IMR-90 (cell line): ENCODE measurements at places on chromosomes 1 and 21.

GRCh38 chr21:46620846-46621245 lies 14.6 kb upstream of the PRMT2 start:
- H3K36me3 ChIP-seq, result no peaks in the 10 kb centered on the region
- H3K27me3 ChIP-seq, result no peaks in the 10 kb centered on the region; the same call in 1 of the 2 replicates
- H3K4me3 ChIP-seq, result no peak overlapping the region
- H3K4me1 ChIP-seq, result peaks cover 1% of the 10 kb centered on the region; the same call in 1 of the 2 replicates
- H3K27ac ChIP-seq, result no peak overlapping the region
- no peak for DNase-seq

GRCh38 chr1:96730574-96731298 lies 9.2 kb downstream of the PTBP2 start:
- no peak overlapping the region for H3K27ac ChIP-seq
- H3K4me3 ChIP-seq, result no peak overlapping the region
- peaks cover 26% of the 10 kb centered on the region for H3K36me3 ChIP-seq
- DNase-seq, result peak; percentile 18
- no peaks in the 10 kb centered on the region; the same call in 1 of the 2 replicates for H3K4me1 ChIP-seq

DNA sequence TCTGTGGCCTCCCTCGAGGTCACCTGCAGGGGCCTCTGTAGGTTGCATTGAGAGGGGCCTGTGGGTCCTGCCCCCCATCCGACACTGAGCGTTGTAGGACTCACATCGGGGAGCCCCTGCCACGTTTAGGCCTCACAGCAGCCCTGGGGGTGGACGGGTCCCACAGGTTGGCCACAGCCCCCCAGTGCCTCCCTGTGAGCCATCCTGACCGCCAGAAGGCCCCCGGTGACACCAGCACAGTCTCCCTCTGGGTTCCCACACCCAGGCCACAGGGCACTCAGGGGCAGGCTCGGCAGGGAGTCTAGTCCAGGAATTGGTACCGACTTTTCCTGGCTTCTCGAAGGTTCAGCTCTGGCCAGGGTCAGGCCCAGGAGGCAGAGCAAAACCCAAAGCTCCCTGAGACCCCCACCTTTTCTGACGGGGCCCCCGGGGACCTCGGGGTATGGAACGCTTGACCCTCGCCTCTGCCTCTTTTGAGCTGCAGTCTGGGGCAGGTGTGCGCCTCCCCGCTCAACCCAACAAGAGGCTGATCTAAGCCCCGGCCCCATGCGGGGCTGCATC lies 13.9 kb upstream of the POFUT2 start:
- no peaks in the 10 kb centered on the region for H3K36me3 ChIP-seq
- no peaks in the 10 kb centered on the region for H3K27me3 ChIP-seq
- H3K27ac ChIP-seq, result no peak overlapping the region
- no peak overlapping the region for H3K4me3 ChIP-seq

GRCh38 chr1:201507360-201507675 lies 395 bp upstream of the CSRP1 start:
- no peaks in the 10 kb centered on the region for H3K27me3 ChIP-seq
- DNase-seq, result no peak
- peak overlapping the region; percentile 92 for H3K27ac ChIP-seq
- H3K36me3 ChIP-seq, result peaks cover 5% of the 10 kb centered on the region
- peaks cover 32% of the 10 kb centered on the region for H3K4me1 ChIP-seq
- peak overlapping the region; percentile 30 for H3K4me3 ChIP-seq

DNA sequence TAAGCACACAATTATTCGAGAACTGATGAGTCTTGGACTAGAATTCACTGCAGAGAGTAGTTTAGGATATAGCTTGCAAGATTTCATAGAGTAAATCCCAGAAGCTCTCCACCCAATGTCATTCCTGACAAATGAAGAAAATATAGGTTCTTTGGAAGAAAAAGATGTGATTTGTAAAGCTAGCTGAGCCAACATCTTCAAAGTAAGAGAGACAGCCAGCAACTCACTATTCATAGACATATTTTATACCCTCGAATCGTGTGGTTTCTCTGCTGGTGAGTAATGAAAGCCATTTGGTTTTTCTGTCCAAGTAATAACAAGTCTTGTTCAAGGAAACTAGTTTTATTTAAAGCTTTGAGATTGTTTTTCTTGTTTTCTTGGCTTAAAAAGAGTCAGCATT lies 165.7 kb upstream of the SYT6 start:
- no peak overlapping the region for H3K4me3 ChIP-seq
- H3K36me3 ChIP-seq, result no peaks in the 10 kb centered on the region
- DNase-seq, result peak; percentile 69
- peaks cover 5% of the 10 kb centered on the region for H3K4me1 ChIP-seq
- H3K27ac ChIP-seq, result peak overlapping the region; percentile 13
- H3K27me3 ChIP-seq, result no peaks in the 10 kb centered on the region

DNA sequence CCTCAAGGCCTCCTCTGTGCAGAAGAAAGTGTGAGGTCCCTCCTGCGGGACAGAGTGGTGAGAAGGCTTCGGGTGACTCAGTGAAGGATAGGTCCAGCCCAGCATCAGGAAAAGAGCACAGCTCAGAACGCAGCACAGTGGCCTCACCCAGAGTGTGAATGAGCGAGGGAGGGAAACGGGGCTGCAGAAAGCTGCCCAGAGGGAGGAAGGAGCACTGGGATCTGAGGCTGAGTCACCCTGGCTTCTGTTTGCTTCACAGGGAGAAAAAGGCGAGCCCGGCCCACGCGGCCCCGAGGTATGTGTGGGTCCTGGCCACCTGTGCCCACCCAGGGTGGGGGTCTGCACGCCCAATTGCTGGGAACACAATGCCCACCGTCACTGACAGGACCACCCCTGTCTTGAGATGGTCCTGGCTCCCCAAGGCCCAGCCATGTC lies 24.3 kb downstream of the COL6A2 start:
- H3K4me3 ChIP-seq, result no peak overlapping the region
- H3K27ac ChIP-seq, result peak overlapping the region; percentile 34
- H3K4me1 ChIP-seq, result peaks cover 9% of the 10 kb centered on the region; the same call in 1 of the 2 replicates

GRCh38 chr1:29123053-29123886 lies 433 bp downstream of the TMEM200B start:
- no peaks in the 10 kb centered on the region for H3K27me3 ChIP-seq
- peak; percentile 16 for DNase-seq
- H3K4me1 ChIP-seq, result peaks cover 17% of the 10 kb centered on the region
- H3K4me3 ChIP-seq, result peak overlapping the region; percentile 54
- H3K36me3 ChIP-seq, result no peaks in the 10 kb centered on the region
- peak overlapping the region; percentile 81 for H3K27ac ChIP-seq

- peaks cover 29% of the 10 kb centered on the region for H3K36me3 ChIP-seq
- H3K27ac ChIP-seq, result no peak overlapping the region
- H3K4me1 ChIP-seq, result peaks cover 2% of the 10 kb centered on the region
- H3K4me3 ChIP-seq, result no peak overlapping the region
- H3K27me3 ChIP-seq, result no peaks in the 10 kb centered on the region; the same call in 1 of the 2 replicates
Measured at GRCh38 chr1:12296623-12297022, 66.8 kb downstream of the VPS13D start.

- H3K36me3 ChIP-seq, result peaks cover 16% of the 10 kb centered on the region
- H3K4me3 ChIP-seq, result peak overlapping the region; percentile 73
- no peaks in the 10 kb centered on the region for H3K27me3 ChIP-seq
- H3K27ac ChIP-seq, result peak overlapping the region; percentile 64
- DNase-seq, result no peak
Measured at GRCh38 chr1:20660847-20661206, 342 bp downstream of the DDOST start.

DNA sequence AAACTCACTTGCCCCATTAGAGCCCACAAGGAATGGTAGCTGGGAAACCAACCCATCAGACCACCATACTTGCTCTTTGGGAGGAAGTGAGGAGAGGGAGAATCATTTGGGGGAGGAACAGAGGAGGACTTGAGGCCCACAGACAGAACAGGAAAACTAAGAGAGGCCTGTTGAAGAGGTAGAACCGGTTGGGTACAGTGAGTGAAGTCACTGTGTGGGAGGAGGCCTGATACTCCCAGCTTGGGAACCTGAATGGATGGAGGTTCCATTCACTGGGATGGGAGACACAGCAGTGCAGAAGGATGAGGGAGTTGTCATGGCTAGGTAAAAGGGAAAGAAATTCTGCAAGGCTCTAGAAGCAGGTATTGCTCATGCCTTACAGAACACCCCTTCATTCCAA lies 63.4 kb upstream of the PSEN2 start:
- H3K27ac ChIP-seq, result no peak overlapping the region
- no peak for DNase-seq
- no peaks in the 10 kb centered on the region for H3K4me1 ChIP-seq
- H3K36me3 ChIP-seq, result no peaks in the 10 kb centered on the region

- peaks cover 33% of the 10 kb centered on the region for H3K4me1 ChIP-seq
- no peak overlapping the region for H3K4me3 ChIP-seq
- peak overlapping the region; percentile 35 for H3K27ac ChIP-seq
- DNase-seq, result peak; percentile 91
- peaks cover 36% of the 10 kb centered on the region for H3K36me3 ChIP-seq
Measured at GRCh38 chr1:159916242-159917051, 8.9 kb downstream of the TAGLN2 start.

DNA sequence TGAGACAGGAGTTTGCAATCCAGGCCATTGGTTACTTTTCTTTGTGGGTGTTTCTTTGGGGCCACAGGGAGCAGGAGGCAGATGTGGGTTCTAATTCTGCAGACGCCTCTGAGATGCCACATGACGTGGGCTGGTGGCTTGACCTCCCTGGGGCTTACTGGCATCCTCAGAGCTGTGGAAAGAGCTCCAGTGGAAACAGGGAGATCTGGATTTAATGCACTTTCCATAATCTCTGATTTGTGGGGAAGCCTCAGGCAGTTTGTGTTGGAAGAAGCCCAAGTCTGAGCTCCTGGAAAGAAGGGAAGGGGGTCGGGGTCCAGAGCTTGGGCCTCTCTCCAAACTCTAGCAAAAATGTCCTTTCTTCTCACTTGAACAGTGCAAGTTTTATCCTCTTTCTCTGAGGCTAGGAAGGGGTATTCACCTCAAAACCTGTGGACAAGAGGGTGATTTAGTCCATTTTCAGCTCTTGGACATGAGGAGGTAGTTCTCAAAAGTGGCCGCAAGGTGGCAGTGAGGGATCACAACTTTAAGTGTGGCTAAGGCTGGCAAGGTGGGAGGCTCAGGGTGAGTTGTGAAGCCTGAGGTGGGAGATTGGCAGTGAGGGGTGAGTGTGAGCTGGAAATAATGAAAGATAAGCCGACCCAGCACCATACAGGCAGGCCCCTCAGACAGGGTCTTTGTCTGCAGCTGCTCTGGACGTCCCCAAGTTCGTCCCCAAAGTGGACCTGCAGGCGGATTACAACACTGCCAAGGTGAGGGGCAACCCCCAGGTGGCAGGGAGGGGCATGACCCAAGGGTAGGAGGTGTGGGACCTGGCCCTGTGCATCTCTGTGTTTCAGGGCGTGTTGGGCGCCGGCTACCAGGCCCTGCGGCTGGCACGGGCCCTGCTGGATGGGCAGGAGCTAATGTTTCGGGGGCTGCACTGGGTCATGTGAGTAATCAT lies 9.2 kb downstream of the IKBKE start:
- peaks cover 45% of the 10 kb centered on the region for H3K36me3 ChIP-seq
- peaks cover 9% of the 10 kb centered on the region for H3K4me1 ChIP-seq
- no peaks in the 10 kb centered on the region for H3K27me3 ChIP-seq
- DNase-seq, result peak; percentile 82
- H3K4me3 ChIP-seq, result no peak overlapping the region
- no peak overlapping the region for H3K27ac ChIP-seq

- no peaks in the 10 kb centered on the region; the same call in 1 of the 2 replicates for H3K36me3 ChIP-seq
- H3K27ac ChIP-seq, result no peak overlapping the region
- H3K4me3 ChIP-seq, result no peak overlapping the region
- H3K4me1 ChIP-seq, result 0 out of 2 replicates have a peak, but pooled peaks cover 3% of the 10 kb centered on the region
- H3K27me3 ChIP-seq, result no peaks in the 10 kb centered on the region
Measured at GRCh38 chr1:29280409-29281131, 44.2 kb downstream of the PTPRU start.

GRCh38 chr1:3560251-3560871 lies 50.9 kb downstream of the MEGF6 start:
- H3K4me3 ChIP-seq, result no peak overlapping the region
- H3K27ac ChIP-seq, result no peak overlapping the region
- H3K36me3 ChIP-seq, result no peaks in the 10 kb centered on the region
- H3K4me1 ChIP-seq, result no peaks in the 10 kb centered on the region

- H3K27ac ChIP-seq, result no peak overlapping the region
- no peak for DNase-seq
- peaks cover 7% of the 10 kb centered on the region; the same call in 1 of the 2 replicates for H3K4me1 ChIP-seq
- H3K27me3 ChIP-seq, result peaks cover 41% of the 10 kb centered on the region
- no peaks in the 10 kb centered on the region for H3K36me3 ChIP-seq
Measured at GRCh38 chr1:10941891-10942541, 70.4 kb upstream of the TARDBP start.

DNA sequence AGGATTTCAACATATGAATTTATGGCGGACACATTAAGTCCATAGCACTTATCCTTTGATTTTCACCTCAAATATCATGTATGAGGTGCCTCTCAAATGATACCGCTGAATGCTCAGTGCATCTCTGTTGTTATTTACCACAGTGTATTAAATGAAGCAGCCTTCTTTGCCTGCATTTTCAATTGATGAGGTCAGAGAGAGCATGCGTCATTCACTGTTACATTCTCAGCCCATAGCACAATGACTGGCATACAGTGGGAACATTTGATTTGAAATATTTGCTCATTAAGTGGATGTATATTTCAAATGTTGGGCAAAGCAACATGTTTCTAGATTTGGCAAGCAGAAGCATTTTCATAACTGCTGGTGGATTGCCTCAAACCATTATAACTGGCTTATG lies 45.7 kb downstream of the LRRC7 start:
- no peak overlapping the region for H3K27ac ChIP-seq
- H3K27me3 ChIP-seq, result no peaks in the 10 kb centered on the region
- DNase-seq, result no peak
- no peaks in the 10 kb centered on the region for H3K4me1 ChIP-seq
- no peak overlapping the region for H3K4me3 ChIP-seq

- no peaks in the 10 kb centered on the region for H3K4me1 ChIP-seq
- no peak overlapping the region for H3K4me3 ChIP-seq
- peaks cover 68% of the 10 kb centered on the region for H3K27me3 ChIP-seq
- H3K36me3 ChIP-seq, result no peaks in the 10 kb centered on the region
Measured at GRCh38 chr1:22362626-22363402, 88.8 kb upstream of the ZBTB40 start.

GRCh38 chr1:61389926-61390845 lies 307.8 kb downstream of the NFIA start:
- H3K4me3 ChIP-seq, result no peak overlapping the region
- H3K4me1 ChIP-seq, result no peaks in the 10 kb centered on the region
- no peak overlapping the region for H3K27ac ChIP-seq
- H3K27me3 ChIP-seq, result no peaks in the 10 kb centered on the region
- no peaks in the 10 kb centered on the region for H3K36me3 ChIP-seq

DNA sequence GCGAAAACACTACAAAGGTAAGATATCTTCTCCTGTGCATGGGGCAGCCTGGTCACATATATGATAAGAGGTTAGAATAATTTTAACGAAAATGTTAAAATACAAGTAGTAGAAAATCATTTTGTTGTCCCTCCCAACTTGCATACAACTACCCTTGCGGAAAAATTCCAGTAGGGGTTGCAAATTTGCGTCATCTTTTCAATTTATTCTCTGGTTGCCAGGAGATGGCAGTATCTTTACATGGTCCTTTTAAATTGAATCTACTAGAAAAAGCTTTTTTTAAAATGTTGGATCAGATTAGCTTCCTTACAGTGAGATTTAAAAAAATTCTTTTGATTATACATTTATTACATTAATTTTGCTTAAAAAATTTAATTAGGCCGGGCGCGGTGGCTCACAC lies 10.9 kb downstream of the S100PBP start:
- H3K4me3 ChIP-seq, result no peak overlapping the region
- peak; percentile 28 for DNase-seq
- peaks cover 37% of the 10 kb centered on the region for H3K36me3 ChIP-seq
- H3K27ac ChIP-seq, result no peak overlapping the region
- no peaks in the 10 kb centered on the region for H3K4me1 ChIP-seq
